Psoas muscle (tissue), 8 donors: ENCODE measurements at places on chromosomes 16 and 17.

GRCh38 chr16:78450255-78450654 is 350.8 kb downstream of the WWOX start:
- H3K36me3 ChIP-seq, result no peaks in the 10 kb centered on the region
- no peak for DNase-seq
- H3K4me3 ChIP-seq, result no peak overlapping the region
- H3K4me1 ChIP-seq, result no peaks in the 10 kb centered on the region
- no peak overlapping the region for H3K27ac ChIP-seq

DNA sequence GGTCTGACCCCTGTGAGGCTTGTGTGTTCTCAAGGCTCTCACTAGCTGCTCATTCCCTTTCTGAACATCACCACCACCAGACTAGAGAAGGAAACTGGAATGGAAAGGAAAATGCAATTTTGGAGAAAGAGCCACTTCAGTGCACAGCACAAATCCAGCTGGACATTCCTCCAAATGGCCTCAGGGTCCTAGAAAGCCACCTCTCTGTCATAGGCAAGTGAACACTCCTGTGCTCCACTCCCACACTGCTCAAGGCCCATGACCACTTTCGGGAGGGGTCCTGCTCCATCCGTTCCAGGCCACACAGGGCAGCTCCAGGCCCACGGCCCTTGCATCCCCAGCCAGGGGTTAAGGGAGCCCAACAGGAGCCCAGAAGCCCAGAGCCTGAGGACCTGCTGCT is 2.6 kb downstream of the LRRC75A start:
- DNase-seq, result no peak
- H3K27me3 ChIP-seq, result no peaks in the 10 kb centered on the region
- no peak overlapping the region for H3K4me3 ChIP-seq

DNA sequence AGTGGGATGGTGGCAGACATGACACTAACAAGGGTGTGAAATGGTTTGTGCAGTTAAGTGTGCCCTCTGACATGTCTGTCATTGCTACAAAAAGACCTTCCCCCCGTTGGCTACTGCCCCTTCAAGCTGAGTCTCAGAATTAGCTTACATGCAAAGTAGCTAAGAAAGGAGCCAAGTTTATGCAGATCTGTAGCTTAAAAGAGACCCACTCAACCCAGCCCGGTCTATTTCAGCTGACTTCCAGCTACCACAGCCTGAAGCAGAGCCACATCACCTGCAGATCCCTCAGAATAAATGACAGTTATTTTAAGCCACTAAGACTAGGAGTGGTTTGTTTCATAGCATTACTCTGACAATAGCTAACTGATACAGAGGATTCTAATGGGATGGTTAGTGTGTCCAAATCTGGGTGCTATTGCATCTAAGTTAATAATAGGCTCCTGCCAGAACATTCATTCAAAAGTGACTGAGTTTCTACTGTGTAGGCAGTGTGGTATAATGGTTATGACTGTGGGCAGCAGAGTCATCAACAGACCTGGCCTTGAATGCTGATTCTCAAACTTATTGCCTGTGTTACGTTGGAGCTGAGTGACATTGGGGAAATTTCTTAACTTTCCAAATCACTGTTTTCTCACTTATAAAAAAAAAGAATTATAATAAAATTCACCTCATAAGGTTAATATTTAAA is 11.7 kb downstream of the C17orf67 start:
- no peak for DNase-seq
- H3K4me3 ChIP-seq, result no peak overlapping the region
- H3K4me1 ChIP-seq, result peaks cover 4% of the 10 kb centered on the region
- H3K36me3 ChIP-seq, result no peaks in the 10 kb centered on the region
- no peak overlapping the region for H3K27ac ChIP-seq
- no peaks in the 10 kb centered on the region for H3K27me3 ChIP-seq

GRCh38 chr16:23976524-23976923 is 140.7 kb downstream of the PRKCB start:
- H3K27me3 ChIP-seq, result no peaks in the 10 kb centered on the region
- DNase-seq, result no peak
- no peaks in the 10 kb centered on the region for H3K4me1 ChIP-seq
- no peak overlapping the region for H3K4me3 ChIP-seq

GRCh38 chr17:62870552-62870971 is 62.4 kb upstream of the MARCHF10 start:
- H3K4me3 ChIP-seq, result no peak overlapping the region
- no peak overlapping the region for H3K27ac ChIP-seq
- H3K27me3 ChIP-seq, result no peaks in the 10 kb centered on the region
- H3K4me1 ChIP-seq, result no peaks in the 10 kb centered on the region
- no peak for DNase-seq
- H3K36me3 ChIP-seq, result no peaks in the 10 kb centered on the region

DNA sequence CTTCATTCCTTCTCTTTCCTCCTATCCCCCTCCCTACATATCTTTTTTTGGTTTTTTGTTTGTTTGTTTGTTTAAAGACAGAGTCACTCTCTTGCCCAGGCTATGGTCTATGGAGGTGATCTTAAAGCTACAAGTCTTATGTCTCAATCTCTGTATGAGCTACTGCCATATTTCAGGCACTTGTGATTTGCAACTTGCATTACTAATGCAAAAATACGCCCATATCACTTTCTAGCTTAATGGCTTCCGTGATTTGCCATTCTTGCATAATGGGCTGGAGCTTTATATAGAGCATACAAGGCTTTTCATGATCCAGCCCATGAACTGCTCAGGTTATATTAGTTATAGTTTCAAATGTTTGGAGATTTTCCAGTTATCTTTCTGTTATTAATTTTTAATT is 7.5 kb downstream of the CFAP97D1 start:
- no peak overlapping the region for H3K4me3 ChIP-seq
- H3K36me3 ChIP-seq, result no peaks in the 10 kb centered on the region
- H3K27me3 ChIP-seq, result no peaks in the 10 kb centered on the region
- peak overlapping the region; percentile 36 for H3K27ac ChIP-seq

DNA sequence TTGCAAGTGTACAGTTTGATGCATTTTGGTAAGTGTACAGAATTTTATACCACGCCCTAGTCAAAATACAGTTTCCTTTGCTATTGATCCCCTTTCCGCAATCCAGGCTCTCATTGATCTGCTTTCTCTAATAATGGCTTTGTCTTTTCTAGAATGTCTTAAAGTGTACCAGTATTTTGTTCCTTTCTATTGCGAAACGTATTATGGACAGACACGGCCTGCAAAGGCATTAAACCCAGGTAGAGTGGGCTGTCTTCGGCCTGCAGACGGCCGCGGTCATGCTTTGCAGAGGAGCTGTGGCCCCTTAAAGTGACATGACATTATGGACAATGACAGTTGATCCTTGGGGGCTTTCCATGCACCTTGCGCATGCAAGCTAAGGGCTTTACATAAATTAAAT is 15.9 kb upstream of the HSBP1 start:
- DNase-seq, result no peak
- peaks cover 24% of the 10 kb centered on the region for H3K36me3 ChIP-seq
- H3K27ac ChIP-seq, result no peak overlapping the region
- H3K4me1 ChIP-seq, result no peaks in the 10 kb centered on the region
- H3K4me3 ChIP-seq, result no peak overlapping the region

DNA sequence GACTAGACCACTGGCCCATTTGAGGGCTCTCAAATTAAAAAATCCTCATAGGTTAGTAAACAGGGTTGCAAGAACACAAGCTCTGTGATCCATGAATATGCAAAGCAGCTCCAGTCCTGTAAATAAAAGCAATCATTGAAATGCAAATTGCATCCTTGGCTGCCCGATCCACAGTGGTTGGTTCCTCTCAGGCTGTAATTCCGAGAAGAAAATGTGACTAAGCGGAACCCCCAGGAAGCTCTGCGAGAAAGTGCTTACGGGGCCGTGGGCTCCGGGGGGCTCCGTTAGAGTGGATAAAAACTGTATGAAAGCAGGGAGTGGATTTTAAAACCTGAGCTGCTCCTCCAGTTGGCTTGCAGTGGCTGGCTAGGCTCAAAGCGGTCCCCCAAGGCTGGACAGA is 2.5 kb downstream of the GPRC5B start:
- peak overlapping the region; percentile 92 for H3K27ac ChIP-seq
- peaks cover 35% of the 10 kb centered on the region for H3K4me1 ChIP-seq
- no peaks in the 10 kb centered on the region for H3K27me3 ChIP-seq
- peak overlapping the region; percentile 92 for H3K4me3 ChIP-seq
- no peak for DNase-seq

- peaks cover 91% of the 10 kb centered on the region for H3K4me1 ChIP-seq
- H3K4me3 ChIP-seq, result no peak overlapping the region
- H3K27ac ChIP-seq, result peak overlapping the region; percentile 85
- peak; percentile 93 for DNase-seq
- no peaks in the 10 kb centered on the region for H3K27me3 ChIP-seq
- H3K36me3 ChIP-seq, result no peaks in the 10 kb centered on the region
Measured at GRCh38 chr16:70700101-70701020, 14.5 kb upstream of the MTSS2 start.

GRCh38 chr17:61409301-61410112 is 9.9 kb downstream of the TBX2 start:
- peak; percentile 66 for DNase-seq
- peak overlapping the region; percentile 72 for H3K4me3 ChIP-seq
- H3K36me3 ChIP-seq, result no peaks in the 10 kb centered on the region
- peaks cover 29% of the 10 kb centered on the region for H3K4me1 ChIP-seq
- peak overlapping the region; percentile 71 for H3K27ac ChIP-seq

- H3K27me3 ChIP-seq, result no peaks in the 10 kb centered on the region
- DNase-seq, result no peak
- peaks cover 14% of the 10 kb centered on the region for H3K4me1 ChIP-seq
- H3K36me3 ChIP-seq, result peaks cover 8% of the 10 kb centered on the region
- H3K27ac ChIP-seq, result no peak overlapping the region
Measured at GRCh38 chr16:2092256-2092620, 43.5 kb downstream of the PKD1 start.

DNA sequence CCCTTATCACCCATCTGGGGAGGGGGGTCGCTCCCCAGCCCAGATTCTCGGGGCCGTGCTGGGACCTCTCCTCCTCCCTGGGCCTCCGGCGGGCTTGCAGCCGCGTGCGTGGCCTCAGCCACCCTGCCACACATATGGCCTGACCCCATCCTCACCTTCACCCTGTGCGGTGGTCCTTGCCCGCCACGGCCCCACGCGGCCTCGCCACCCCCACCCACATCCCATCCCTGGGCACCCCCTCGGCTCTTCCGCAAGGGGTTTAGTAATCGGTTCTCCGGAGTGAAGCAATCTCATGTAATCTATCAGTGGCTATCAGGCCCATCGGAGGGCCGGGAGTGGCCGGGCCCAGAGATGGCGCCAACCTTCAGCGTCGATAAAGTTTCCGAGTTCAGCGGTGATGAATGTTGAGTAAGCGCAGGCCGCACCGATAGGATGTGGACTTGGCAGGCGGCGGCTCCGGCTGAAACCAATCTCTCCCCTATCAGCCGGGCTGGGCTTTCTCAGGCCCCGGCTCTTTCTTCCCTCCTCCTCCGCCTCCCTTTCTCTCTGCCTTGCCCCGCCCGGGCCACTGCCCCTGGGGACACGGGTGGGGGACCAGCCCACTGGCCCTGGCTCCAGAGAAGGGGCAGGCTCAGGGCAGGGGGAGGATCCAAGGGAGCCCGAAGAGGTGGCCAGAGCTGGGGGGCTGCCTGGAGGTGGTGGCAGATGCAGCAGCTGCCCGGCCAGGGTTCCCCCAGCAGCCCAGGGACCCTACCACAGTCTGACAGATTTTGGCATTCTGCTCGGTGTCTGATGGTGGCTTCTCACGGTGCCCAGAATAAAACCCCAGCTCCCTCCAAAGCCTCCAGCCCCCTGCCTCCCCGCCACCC is 20.8 kb downstream of the ZFPM1 start:
- H3K36me3 ChIP-seq, result no peaks in the 10 kb centered on the region
- H3K4me3 ChIP-seq, result no peak overlapping the region
- DNase-seq, result no peak
- no peaks in the 10 kb centered on the region for H3K27me3 ChIP-seq

- no peak overlapping the region for H3K27ac ChIP-seq
- DNase-seq, result no peak
- H3K4me1 ChIP-seq, result peaks cover 5% of the 10 kb centered on the region
Measured at GRCh38 chr16:1766231-1766630, 5.1 kb downstream of the NME3 start.

GRCh38 chr17:65674246-65675045 is 113.0 kb upstream of the AXIN2 start:
- no peaks in the 10 kb centered on the region for H3K36me3 ChIP-seq
- DNase-seq, result no peak
- H3K4me1 ChIP-seq, result no peaks in the 10 kb centered on the region
- no peaks in the 10 kb centered on the region for H3K27me3 ChIP-seq

- H3K4me3 ChIP-seq, result no peak overlapping the region
- no peaks in the 10 kb centered on the region for H3K36me3 ChIP-seq
- H3K27me3 ChIP-seq, result no peaks in the 10 kb centered on the region
- no peaks in the 10 kb centered on the region for H3K4me1 ChIP-seq
- no peak overlapping the region for H3K27ac ChIP-seq
Measured at GRCh38 chr16:27698746-27699145, 148.8 kb downstream of the KATNIP start.

GRCh38 chr16:15772579-15773293 is 84.1 kb downstream of the MYH11 start:
- H3K36me3 ChIP-seq, result no peaks in the 10 kb centered on the region
- H3K27me3 ChIP-seq, result no peaks in the 10 kb centered on the region
- H3K4me3 ChIP-seq, result no peak overlapping the region
- no peaks in the 10 kb centered on the region for H3K4me1 ChIP-seq
- DNase-seq, result no peak

GRCh38 chr17:337453-337852 is 15.2 kb downstream of the RPH3AL start:
- H3K27ac ChIP-seq, result no peak overlapping the region
- H3K27me3 ChIP-seq, result no peaks in the 10 kb centered on the region
- no peak overlapping the region for H3K4me3 ChIP-seq
- no peaks in the 10 kb centered on the region for H3K36me3 ChIP-seq
- no peak for DNase-seq

- H3K36me3 ChIP-seq, result no peaks in the 10 kb centered on the region
- no peak for DNase-seq
- H3K27ac ChIP-seq, result peak overlapping the region; percentile 92
- H3K4me1 ChIP-seq, result peaks cover 21% of the 10 kb centered on the region
- no peaks in the 10 kb centered on the region for H3K27me3 ChIP-seq
- peak overlapping the region; percentile 84 for H3K4me3 ChIP-seq
Measured at GRCh38 chr17:47821031-47821423, 567 bp downstream of the OSBPL7 start.

GRCh38 chr16:15653227-15653626 is 3.2 kb downstream of the NDE1 start:
- no peaks in the 10 kb centered on the region for H3K36me3 ChIP-seq
- no peak for DNase-seq
- H3K4me1 ChIP-seq, result peaks cover 13% of the 10 kb centered on the region

DNA sequence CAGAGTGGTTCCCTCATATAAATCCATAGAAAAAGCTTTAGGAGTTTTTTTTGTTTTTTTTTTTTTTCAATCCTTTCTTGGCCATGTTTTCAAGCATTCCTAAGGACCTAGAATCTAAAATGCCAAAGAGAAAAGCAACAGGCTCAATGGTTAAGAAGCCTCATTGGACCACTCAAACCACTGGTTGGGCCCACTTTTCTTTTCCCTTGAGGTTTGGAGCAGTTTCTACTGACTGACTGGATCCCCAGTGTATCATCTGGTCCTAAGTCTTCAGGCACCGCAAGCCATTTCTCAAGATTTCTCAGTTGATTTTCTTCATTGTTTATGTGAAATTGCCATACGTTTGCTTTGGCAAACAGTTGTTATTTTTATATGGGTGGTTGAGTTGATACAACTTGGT is 14.4 kb downstream of the METTL9 start:
- H3K4me1 ChIP-seq, result peaks cover 34% of the 10 kb centered on the region
- H3K4me3 ChIP-seq, result no peak overlapping the region
- no peak overlapping the region for H3K27ac ChIP-seq
- DNase-seq, result no peak
- no peaks in the 10 kb centered on the region for H3K36me3 ChIP-seq

- no peak for DNase-seq
- H3K4me1 ChIP-seq, result no peaks in the 10 kb centered on the region
- peaks cover 2% of the 10 kb centered on the region for H3K27me3 ChIP-seq
- no peak overlapping the region for H3K27ac ChIP-seq
Measured at GRCh38 chr17:71850812-71851211, 270.0 kb upstream of the SOX9 start.
